Activated T-cell treated with anti-CD3 and anti-CD28 coated beads, Interleukin-2, amount 50 U/mL, for 48 hours (primary cell): ENCODE measurements at places on chromosomes 2 and 18.

DNA sequence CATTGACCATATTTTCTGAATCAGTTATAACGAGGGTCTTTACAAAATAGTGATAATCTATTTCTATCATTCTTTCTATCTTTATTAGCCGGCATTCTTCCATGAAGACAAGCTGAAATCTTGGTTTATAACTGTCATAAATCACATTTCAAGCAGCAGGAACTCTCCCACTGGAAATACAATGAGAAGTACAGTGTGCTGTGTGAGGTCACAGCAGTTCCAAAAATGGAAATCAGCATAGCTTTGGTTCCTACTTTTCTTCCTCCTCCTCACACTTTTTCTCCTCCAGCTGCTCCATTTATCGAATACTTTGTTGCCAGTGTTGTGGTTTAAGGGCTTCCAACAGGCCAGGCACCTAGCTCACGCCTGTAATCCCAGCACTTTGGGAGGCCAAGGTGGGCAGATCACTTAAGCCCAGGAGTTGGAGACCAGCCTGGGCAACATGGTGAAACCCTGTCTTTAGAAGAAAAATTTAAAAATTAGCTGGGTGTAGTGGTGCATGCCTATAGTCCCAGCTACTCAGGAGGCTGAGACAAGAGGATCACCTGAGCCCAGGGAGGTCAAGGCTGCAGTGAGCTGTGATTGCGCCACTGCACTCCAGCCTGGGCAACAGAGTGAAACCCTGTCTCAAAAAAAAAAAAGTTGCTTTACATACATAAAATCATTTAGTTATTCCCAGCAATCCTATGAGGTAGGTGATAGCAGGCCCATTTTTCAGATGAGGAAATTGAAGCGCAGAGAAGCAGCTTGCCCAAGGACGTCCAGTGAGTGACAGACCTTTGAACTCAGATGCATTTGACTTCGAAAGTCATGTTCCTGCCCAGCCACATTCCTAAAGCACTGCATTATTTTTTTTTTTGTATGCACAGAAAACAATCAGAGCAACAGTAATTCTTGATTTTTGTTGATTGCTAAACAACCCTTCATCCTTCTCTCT lies 34.0 kb upstream of the GPR55 start:
- no peak for DNase-seq

DNA sequence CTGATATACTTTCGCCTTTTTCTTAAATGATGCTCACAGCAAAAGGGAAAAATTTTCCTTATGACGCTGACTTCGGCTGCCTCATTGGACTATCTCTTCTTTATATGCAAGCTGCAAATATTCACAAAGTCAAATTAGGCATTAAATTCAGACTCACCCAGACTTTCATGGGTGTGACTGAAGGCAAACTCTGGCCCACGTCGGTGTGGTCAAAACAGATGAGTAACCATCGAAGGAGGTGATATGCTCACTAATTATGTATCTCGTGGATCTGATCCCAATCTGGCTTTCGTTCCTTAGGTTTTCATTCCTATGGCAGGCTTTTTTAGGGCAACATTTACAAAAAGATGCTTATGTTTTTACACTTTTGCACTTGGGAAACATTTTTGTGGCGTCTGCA lies 36.6 kb downstream of the FAM124B start:
- DNase-seq, result no peak

- no peak for DNase-seq
Measured at GRCh38 chr2:2252179-2252578, 78.9 kb downstream of the MYT1L start.

GRCh38 chr2:121282800-121283385 lies 2.1 kb downstream of the TFCP2L1 start:
- DNase-seq, result no peak

DNA sequence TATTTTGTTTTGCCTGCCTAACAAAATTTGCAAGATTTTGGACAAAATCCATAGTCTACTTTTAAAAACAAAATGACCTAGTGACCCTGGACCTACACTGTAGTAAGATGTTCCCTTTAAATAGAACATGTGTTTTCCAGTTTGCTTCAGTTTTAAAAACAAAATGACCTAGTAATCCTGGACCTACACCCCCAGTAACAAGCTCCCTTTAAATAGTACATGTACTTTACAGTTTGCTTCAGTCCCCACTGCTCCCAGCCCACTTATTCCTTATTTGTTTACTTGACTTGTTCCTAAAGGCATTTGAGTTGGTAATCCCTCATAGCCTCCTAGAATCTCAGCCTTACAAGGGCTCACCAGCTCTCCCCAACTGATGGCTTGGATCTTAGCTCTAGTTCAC lies 34.5 kb upstream of the HTR2B start:
- no peak for DNase-seq

- DNase-seq, result no peak
Measured at GRCh38 chr18:9838144-9838877, 47.5 kb upstream of the TXNDC2 start.

- no peak for DNase-seq
Measured at GRCh38 chr2:236932831-236933361, 152.8 kb upstream of the COPS8 start.

DNA sequence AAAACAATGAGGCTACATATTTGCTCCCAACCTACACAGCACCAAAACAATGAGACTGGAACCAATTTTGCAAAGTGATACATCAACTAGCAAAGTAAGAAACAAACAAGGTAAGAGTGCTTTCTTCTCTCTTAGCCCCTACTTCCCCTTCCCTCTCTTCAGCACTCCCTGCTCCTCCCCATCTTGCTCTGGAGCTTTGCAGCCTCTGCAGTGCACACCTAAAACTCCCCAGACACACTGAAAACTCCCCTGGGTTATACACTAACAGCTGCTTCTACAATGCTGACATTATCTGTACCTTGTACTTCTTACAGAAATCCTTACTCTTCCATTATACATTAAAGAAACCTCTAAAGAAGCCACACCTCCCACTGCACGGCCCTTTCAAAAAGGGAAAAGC lies 93.7 kb downstream of the RBMS1 start:
- no peak for DNase-seq

DNA sequence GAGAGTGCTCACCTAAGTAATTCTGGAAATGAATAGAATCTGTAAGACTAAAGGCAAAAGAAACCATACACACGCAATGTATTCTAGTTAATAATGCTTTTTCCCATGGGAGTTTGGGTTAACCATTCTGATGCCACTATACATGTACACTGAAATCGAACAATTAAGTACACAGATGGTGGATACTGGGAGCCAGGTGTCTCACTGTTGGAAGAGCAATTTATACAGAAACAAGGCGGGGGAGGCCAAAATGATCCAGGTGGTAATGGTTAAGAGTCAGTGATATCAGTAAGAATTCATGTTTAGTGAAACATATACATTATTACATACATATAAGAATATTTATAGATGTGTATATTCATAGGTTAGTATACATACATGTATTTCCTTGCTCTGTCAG lies 67.2 kb downstream of the TMEM131 start:
- no peak for DNase-seq

GRCh38 chr2:101253703-101254450 lies 1.2 kb downstream of the CNOT11 start:
- no peak for DNase-seq

- DNase-seq, result peak; percentile 17
Measured at GRCh38 chr2:97747285-97747684, 33.9 kb downstream of the ZAP70 start.

GRCh38 chr2:525021-525420 lies 152.2 kb downstream of the TMEM18 start:
- no peak for DNase-seq

DNA sequence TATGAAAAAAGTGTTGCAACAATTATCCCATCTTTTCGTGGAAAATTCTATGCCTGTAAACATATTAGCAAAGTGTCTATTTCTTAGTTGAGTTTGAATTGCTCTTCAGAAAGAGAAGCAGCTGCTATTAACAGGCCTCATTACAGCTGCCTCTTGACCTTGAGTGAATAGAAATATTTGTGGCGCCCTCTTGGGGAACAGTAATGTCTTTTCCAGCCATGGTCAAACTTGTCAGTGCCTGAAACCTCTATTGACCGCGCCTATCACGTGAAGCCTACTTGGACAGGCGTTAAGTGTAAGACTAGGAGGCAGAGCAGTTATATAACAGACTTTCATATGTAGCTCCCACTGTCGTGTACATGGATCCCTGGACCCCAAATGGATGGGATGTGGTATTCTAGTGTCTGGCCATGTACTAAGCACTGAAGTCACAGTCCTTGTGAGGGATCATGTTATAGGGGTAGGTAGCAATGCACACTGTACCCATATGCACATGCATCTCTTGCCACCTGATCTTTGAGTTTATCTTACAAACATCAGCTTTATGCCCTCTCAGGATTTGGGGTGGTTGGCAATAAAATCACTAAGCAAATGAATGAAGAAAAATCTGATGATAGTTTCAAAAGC lies 245.0 kb downstream of the PTGR3 start:
- no peak for DNase-seq

- DNase-seq, result no peak
Measured at GRCh38 chr18:23226930-23227725, 91.8 kb downstream of the CABLES1 start.

- no peak for DNase-seq
Measured at GRCh38 chr18:5287854-5288253, 7.7 kb downstream of the ZBTB14 start.

GRCh38 chr2:30231212-30231995 lies at the start of gene LBH:
Gene LBH (plus strand): TSS chr2:30231534. CDS start chr2:30231739, 205 bp downstream.
- DNase-seq, result peak; percentile 97
